ENCODE measurements at places on chromosomes 16 and 17.

- DNase-seq: no peak
Measured at GRCh38 chr17:6348891-6349290, 86.0 kb downstream of the AIPL1 start.

DNA sequence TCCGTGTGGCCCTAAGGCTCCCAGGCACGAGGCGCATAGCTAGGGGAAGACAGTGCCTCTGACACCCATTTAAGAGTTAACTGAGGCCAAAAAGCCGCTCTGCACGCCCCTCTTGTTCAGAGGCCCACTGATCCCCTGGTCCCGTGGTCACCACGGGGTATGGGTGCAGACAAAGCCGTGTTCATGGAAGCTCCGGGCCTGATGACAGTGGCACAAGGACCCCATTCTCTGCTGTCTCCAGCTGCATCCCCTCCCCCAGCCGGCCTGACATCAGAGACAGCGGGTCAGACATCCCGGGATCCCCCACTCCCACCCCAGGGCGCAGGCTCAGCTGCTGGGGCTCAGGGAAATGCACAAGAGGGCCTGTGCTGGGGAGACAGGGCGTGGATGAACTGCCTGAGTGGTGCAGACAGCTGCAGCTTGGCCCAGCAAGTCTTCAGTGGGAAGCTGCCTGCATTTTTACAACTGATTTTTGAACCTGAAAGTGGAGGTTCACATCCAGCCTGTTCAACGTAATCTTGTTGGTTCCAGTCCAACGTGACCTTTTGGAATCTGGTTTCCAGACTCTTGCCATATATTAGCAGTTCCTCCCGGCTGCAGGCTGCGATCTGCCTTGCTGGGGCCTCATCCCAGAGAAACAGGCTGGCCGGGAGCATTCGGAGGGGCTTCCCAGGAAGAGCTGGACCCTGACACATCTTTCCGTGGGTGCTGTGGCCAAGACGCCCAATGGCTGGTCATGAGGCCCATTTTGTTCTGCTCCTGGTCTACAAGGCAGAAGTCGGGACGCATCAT, 9.7 kb upstream of the BAHCC1 start:
- no peak for DNase-seq

DNA sequence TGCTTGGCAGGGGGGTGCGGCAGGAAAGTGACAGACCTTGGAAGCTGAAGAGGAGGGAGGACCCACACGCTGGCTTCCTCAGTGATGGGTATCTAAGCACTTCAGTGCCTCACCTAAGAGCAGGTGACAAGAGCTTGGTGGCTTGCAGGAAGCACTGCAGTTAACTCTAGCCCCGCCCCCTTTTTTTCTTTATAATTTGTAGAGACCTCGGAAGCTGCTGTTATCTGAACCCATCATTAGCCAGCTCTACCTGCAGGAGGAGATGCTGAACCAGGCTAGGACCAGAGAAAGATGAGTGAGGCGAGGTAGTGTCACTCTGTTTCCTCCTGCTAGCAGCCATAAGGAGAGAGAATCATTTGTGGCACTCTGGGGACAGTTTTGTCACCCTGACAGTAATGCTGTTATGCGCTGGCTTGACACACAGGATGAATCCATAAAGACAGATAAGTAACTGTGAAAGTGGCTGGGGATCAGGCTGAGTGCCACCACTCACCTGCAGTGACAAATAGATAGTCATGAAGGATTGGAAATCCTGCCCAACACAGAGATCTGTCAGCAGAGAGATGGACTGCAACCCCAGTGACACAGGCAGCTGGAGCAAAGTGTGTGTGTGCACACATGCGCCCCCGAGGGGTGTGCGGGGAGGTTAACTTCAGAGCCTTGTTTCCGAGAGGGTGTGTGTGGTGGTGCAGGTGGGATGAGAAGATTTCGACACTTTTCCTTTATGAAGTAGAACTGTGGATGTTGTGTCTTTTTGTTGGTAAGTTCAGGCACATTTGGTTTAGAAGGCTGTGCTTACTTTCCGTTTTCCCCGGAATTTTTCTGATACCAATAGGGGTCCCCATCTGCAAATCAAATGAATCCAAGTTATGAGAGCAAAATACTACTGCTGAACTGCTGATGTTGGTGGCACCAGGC, 224.0 kb downstream of the IRX3 start:
- DNase-seq: no peak

- DNase-seq: no peak
Measured at GRCh38 chr17:19579867-19580565, 46.4 kb downstream of the SLC47A1 start.

DNA sequence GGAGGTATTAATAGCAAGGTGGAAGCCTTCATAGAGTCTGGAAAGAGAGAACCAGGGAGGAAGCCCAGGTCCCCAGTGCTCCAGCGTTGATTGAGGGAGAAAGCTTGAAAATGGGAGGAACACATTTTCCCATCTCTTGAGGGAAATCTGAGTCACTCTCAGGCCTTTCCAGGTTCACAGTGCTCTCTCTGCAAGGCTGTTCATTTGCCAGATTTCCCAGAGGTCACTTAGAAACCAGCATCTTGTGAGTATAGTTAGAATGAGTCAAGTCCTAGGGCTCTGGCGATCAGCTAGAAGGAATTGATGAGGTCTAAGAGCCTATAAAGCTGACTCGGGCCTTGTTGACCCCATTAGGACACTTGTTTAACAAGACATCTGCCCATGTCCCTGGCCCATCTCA, 17.7 kb upstream of the ZNF594 start:
- no peak for DNase-seq

DNA sequence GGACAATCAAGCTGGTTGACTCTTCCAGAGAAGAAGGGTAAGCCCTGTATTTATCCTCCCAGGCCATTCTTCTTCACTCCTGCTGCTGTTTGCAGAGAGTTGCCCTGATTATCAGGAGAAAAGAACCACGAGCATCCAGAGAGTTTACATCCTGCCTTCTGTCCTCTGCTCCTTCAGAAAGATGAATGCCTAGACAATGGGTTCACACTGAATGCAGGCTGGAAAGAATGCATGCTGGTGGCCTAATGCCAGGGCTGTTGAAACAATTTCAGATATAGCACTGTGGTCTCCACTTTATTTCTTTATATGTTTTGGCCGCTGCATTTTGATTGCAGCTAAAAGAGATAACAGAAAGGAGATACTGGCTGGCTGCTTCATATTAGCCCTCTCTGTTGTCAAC, 21.2 kb upstream of the HAS3 start:
- no peak for DNase-seq

- no peak for DNase-seq
Measured at GRCh38 chr16:68360956-68361355, 50.1 kb downstream of the PRMT7 start.

GRCh38 chr17:47875011-47875985, 20.7 kb upstream of the SP2 start:
- no peak for DNase-seq

DNA sequence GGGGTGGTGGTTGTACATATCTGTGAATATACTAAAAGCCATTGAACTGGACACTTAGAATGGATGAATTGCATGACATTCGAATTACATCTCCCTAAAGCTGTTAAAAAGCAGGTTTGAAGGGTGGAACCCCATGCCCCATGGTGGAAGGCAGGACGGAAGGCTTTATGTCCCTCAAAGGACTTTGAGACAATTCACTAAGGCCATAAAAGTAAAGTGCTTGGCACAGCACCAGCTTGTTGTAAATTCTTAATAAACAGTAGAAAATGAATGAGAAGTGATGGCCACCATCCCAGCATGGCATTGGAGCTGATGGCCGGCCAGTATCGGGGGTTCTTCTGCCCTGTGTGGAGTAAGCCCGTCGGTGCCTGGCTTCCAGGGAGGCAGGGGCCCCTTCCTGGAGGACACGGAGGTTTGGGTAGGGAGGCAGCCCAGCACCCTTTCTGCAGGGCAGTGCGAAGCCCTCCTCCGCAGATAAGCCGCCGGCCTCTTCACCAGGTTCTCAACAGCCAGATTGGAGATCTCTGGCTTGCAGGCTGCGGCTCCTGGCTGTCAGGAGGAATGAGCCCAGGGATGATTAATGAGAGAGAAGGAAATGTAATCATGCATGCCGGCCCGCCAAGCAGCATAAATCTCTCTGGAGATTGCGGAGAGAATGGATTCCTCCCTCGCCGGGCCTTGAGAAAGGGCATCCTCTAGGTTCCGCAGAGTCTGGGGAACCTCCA, 346.9 kb downstream of the FOXL1 start:
- no peak for DNase-seq

GRCh38 chr17:69018687-69019086, 42.0 kb downstream of the ABCA9 start:
- DNase-seq: no peak

GRCh38 chr17:27807567-27808470, 7.5 kb upstream of the NOS2 start:
- peak; percentile 46 for DNase-seq

DNA sequence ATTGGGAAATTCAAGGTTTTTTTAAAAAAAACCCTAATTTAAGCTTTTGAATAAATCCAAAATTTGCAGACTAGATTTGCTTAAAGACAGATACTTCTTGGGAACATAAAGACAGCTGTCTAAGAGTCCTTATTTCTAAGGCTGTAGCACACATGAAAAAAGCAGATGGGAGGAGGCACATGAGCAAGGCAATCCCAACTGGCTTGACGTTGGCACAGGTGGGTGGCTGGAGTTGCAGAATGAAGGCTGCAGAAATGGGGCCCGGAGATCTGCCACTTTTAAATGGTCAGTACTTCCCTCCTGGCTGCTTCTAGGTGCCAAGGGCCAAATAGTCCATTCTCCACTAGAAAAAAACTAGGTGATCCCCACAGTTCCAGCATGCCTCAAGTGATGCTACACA, 4.4 kb downstream of the KIAA0753 start:
- DNase-seq: no peak

DNA sequence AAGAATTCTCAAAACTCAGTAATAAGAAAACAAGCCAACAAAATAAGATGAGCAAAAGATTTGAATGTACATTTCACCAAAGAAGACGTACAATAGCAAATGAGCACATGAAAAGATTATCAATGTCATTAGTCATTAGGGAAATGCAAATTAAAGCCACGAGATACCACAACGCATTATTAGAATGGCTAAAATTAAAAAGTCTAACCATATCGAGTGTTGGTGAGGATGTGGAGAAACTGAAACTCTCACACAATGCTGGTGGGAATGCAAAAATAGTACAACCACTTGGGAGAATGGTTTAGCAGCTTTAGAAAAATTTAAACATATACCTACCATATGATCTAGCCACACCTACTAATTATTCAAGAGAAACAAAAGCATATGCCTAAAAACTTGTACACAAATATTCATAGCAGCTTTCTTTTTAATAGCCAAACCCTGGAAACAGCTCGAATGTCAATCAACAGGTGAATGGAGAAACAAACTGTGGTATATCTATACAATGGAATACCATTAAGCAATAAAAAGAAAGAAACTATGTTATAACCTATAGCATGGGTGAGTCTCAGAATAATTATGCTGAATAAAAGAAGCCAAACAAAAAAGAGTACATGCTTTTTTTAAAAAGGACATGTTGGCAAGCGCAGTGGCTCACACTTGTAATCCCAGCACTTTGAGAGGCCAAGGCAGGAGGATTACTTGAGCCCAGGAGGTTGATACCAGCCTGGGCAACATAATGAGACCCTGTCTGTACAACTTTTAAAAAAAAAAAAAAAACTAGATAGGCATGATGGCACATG, 103.6 kb downstream of the LITAF start:
- DNase-seq: no peak

DNA sequence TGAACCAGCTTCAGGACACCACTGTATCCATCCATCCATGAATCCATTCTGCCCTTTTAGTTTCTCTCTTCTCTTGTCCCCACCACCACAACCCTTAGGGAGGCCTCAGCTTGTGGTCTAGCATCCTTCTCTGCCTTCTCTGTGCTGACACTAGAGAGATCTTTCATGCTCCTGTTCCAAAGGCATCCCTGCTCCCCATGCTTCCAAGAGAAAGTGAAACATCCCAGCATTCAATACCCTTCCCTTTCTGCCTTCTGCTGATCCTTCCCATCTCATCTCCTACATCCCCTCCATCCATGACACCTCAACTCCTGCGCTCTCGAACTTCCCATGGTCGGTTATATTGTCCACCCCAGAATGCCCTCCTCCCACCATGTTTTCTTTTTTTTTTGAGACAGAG, 10.0 kb downstream of the RAPGEFL1 start:
- DNase-seq: no peak

GRCh38 chr16:86525696-86526095, 15.4 kb downstream of the FOXF1 start:
- DNase-seq: no peak

DNA sequence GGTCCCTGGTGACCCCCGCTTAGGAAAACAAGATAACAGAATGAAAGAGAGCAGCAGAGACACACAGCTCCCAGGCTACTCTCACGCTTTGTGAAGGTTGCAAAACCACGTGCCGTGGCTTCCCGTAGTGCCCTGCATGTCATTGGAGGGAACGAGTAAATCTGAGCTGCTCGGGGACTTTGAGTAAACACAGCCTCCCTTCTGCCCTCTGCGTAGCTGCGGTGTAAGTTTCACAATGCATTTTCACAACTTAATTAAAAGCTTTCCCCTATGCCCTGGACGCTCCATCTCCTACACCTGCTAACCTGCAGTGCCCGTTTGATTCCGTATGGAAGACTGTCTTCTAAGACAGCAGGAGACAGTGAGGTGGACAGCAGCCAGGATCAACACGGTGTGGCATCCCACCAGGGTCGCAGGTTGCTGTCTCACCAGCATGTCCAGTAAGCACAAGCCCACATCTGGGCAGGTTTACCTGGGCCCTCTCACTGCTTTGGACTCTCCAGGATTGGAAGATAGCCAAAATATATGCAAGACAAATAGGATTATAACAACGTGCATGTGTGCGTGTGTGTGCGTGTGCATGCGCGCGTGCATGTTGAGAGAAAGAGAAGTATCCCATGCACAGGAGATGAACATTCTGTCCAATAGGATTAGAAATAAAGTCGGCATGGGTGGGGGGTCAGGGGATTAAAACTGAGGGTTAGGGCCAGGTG, 116.4 kb upstream of the RCVRN start:
- DNase-seq: no peak

DNA sequence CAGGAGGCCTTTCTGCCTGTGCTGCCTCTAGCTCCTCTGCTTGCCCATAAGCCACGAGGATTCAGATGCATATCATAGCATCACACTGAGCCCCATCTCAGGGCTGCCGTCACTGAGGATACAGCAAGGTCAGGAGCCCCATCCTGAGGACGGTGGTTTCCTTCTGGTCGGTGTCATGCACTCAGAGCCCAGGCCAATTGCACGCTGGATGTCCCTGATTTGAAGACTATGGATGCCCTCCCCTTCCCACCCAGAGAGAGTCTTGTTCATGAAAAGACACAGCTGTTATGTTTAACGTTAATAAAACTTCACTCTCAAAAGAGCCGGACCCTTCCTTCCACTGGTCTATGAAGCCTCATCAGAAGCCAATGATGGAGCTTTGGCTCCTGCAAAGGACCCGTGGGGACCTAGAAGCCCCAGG, 19.9 kb downstream of the COTL1 start:
- no peak for DNase-seq

DNA sequence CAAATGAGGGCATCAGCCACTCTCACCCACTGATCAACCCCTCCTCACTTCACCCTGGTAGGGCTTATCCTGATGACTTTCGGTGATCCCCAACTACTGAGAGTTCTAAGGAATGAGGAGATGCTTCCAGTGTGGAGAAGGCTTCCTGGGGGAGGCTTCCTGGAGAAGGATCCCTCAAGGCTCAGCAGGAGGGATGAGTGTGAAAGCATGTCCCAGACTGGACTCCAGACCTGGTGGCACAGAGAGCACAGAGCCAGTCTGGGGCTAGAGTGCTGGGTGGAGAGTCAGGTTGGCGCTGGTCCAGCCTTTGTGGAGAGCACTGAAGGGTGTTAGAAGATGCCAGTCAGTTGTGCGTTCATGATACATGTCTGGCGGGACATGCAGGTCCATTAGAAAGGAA, 53.7 kb downstream of the PLD6 start:
- no peak for DNase-seq

GRCh38 chr16:85077039-85077438, 35.2 kb downstream of the CIBAR2 start:
- no peak for DNase-seq
